ENCODE measurements at places on chromosomes 1 and 21.
A peak's percentile ranks its signal among the peaks of the same experiment; 100 is the strongest.

DNA sequence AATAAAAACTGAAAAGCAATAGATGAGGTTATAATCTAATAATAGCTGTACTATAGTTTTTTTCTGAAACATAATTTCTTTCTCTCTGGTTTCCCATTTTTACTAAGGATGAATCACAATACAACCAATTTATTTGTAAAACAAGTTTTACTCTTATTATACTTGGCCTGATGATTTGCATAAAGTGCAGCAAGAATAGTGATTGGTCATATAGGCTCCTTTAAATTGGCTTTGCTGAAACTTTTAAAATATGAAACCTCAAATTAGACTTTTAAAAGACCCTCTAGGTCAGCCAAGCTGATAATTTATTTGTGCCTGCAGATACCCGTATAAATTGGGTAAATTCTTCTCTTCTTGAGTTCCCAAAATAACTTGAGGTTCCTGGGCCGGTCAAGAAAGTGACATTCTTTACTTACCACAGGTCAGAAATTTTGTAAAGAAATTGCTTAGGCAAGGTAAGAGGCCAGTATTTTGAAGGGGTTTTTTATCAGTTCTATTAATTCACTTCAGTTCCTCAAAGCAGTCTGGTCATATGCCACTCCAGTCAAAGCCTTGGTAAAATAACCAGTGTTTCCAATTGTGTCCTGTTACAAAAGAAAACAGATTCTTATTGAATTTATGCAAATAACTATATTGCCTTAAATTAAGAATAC is 76.1 kb downstream of the C21orf91 start:
- DNase-seq: no peak

DNA sequence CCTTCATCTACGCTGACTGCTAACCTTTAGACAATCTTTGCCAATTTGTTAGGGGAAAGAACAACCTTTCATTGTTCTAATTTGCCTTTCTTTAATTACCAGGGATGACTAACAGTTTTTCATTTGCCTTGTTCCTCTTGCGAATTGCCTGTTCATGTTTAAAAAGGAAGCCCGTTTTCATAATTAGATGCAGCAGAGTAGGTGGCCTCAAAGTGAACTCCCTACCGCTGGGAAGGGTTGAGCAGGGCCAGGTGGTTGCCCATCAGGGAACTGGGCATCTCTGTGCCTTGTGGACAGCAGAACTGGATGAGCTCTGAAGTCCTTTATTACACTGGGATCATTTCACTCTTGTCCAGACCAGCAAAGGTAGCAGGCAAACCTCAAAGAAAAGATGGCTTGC is 59.0 kb downstream of the HIVEP3 start:
- DNase-seq: no peak

DNA sequence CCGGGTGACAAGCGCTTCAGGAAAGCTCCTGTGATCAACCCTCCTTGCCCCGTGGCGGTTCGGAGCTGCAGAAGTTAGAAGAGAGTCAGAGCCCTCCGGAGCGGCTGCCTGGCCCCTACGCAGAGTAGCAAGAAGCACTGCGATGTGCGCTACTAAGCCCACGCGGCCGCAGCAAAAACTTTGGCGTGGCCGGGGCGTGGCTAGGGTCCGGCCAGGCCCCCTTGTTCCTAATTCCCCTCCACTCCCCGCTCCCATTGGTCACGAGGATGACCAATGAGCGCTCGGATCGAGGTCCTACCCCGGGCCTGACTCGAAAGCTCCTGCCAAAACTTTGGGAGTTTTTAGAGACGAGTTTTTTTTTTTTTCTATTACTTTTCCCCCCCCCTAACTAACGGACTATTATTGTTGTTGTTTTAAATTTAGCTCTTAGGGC is at the start of gene HLX:
Gene HLX (plus strand): TSS at position 368 of the 433 bp plus-strand sequence. CDS start 415 bp downstream, outside the sequence.
- DNase-seq: peak; percentile 62

GRCh38 chr1:38586993-38587646 is 272.5 kb downstream of the RRAGC start:
- DNase-seq: peak; percentile 26

- no peak for DNase-seq
Observed at GRCh38 chr1:213409971-213410370, 358.9 kb downstream of the RPS6KC1 start.

- DNase-seq: no peak
Observed at GRCh38 chr1:22639286-22639685, 2.9 kb downstream of the C1QA start.

DNA sequence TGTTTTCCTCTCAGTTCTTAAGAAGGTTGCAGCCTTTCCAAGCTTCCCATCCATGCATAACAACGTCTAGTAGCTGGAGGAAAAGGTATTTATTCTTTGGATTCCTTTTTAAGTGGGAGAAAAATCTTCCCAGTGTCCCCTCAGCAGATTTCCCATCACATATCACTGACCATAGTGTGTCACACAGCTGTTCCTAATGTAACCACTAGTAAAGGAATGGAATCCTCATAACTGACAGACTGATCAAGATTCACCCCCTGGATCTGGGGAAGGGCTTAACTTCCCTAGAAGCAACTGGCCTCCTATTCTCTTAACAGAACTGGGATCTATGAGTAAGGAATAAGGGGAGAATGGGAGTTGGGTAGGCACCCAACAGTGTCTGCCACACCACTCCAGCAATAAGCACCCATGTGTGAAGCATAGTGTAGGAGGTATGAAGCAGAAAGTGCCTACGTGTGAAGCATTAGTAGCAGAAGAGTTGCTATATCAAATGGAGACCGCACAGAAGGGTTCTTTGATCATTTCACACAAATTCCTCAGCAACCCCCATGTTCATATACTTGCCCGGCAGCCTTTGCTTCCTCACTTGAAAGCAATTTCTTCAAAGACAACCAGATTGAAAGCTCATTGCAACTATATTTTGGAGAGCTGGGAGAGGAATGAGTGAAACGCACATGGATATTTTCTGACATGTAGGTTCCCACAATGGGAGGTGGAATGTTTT is 28.2 kb upstream of the DNAH14 start:
- DNase-seq: no peak

- no peak for DNase-seq
Observed at GRCh38 chr1:56107275-56107638, 472.1 kb downstream of the PLPP3 start.

- no peak for DNase-seq
Observed at GRCh38 chr1:110673805-110674336, 869 bp downstream of the KCNA3 start.
